ENCODE measurements at places on chromosomes 12 and 14. TPM values are rescaled to one million over a fixed set of nuclear protein-coding genes. Genes with fewer than 3 reads are reported as not detected.

KRT73 gene
- 3.7 TPM for total RNA-seq

RAB21 gene
- 60.7 TPM for total RNA-seq

YAF2 gene
- total RNA-seq = 38.1 TPM

CLEC14A gene
- total RNA-seq = not detected

IL23A gene
- total RNA-seq = 15.8 TPM
